ENCODE measurements at places on chromosomes 12 and 14.

GRCh38 chr14:70972107-70972976 is 65.1 kb downstream of the PCNX1 start:
- DNase-seq: peak; percentile 82

DNA sequence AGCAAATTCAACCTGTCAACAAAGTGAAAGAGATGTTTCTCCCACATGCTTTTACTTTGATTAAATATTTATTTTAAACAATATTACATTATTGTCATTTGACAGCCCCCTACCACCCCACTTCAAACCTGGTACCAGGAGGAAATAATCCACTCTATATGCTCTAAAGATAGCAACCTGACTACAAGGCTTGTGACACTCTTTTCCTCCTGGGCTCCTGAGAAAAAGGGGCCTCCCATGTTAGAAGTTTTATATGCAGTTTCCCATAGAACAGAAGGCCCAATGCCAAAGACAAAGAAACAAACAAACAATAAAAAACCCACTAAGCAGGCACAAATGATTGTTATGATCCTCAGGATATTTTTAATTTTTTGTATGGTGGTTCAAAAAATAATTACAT is 73.6 kb downstream of the RPS29 start:
- DNase-seq: no peak

GRCh38 chr14:67332468-67332867 is 27.1 kb downstream of the ATP6V1D start:
- DNase-seq: peak; percentile 43

GRCh38 chr12:92502417-92503028 is 200.3 kb upstream of the PLEKHG7 start:
- no peak for DNase-seq

DNA sequence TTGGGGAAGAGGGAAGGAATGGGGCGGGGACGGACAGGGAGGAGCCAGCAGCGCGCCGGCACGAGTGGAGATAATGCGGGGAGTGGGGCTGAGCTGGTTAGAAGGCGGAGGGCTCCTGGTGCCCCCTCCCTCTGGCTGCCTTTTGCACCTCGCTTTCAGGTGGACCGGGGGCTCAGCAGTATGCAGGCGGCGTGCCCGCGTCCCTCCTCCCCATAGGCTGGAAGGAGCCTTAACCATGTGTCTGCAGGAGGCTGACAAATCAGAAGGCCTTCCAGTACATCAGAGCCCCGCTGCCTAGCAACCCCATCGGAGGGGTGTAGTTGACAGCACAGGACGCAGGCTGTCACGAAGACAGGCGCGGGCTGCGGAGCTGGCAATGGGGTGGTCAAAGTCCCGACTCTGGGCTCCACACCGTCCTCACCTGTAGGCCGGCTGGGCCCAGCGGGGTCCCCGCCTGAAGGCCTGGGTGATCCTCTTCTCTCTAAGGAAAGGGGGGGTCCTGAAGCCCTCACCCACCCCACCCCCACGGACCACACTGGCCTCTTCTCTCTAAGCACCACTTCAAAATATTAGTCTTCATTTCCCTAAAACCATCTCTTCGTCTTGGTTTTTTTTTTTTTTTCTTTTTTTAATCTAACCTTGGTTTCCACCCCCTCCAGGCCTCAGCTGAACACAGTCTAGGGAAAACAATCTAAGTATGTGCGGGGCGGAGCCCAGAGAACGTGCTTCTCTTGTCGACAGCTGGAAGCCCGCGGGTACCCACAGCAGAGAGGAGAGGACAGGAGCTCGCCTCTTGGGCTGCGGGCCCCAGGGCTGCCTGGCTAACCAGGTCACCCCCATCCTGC is 44.5 kb downstream of the KDM2B start:
- DNase-seq: peak; percentile 45

GRCh38 chr14:104221636-104222369 is 83.4 kb downstream of the KIF26A start:
- DNase-seq: no peak

GRCh38 chr14:77230914-77231313 is 40.1 kb downstream of the NGB start:
- DNase-seq: no peak

DNA sequence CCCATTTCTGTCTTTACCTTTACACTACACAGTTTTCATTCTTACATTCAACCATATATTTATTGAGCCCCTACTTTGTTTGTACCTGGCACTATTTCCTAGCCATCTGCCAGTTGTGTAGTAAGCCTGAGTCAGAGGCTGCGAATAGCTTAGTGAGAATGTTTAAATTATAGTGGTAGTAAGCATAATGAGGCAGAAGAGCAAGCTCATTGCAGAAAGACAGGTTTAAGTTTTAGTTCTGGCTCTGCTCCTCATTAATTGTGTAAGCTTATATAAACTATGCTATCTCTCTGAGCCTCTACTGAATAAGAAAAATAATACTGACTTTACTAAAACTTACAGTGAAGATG is 123.5 kb downstream of the NAV3 start:
- DNase-seq: no peak

- no peak for DNase-seq
Measured at GRCh38 chr12:55624056-55624455, 12.6 kb upstream of the OR10P1 start.

GRCh38 chr12:32076941-32077340 is 29.7 kb upstream of the BICD1 start:
- no peak for DNase-seq

DNA sequence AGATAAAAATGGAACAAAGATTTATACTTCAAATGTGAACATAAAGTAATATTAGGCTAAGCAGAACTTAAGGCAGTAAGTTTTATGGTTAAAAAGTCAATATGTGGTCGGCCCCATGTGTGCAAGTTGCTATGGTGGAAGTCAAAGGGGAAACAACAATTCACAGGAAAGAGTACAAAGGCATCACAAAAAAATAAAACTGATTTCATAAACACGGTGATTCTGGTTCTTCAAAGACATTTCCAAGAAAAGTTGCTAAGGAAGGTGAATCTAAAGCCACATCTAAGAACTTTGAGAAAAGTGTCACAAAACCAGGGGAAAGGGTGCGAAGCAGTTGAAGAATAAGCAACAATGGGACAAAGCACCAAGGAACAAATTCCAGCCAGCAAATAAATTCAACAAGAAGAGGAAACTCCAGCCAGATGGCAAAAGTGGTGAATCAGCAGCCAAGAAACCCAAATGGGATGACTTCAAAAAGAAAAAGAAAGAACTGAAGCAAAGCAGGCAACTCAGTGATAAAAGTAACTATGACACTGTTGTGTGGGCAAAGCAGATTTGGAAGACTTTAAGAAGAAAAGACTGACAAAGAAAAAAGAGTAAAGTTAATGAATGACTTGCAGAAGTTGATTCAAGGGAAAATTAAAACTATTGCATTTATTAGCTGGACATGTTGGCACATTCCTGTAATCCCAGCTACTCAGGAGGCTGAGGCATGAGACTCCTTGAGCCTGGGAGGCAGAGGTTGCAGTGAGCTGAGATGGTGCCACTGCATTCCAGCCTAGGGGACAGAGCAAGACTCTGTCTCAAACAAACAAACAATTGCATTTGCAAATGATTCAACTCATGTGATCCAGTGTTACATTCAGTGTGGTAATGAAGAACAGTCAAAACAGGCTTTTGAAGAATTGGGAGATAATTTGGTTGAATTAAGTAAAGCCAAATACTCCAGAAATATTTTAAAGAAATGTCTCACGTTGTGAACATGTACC is 19.5 kb downstream of the PTGDR start:
- no peak for DNase-seq

- no peak for DNase-seq
Measured at GRCh38 chr12:9888665-9889273, 7.5 kb downstream of the KLRF2 start.

- DNase-seq: peak; percentile 8
Measured at GRCh38 chr12:133203344-133204263, 22.3 kb downstream of the ZNF268 start.

DNA sequence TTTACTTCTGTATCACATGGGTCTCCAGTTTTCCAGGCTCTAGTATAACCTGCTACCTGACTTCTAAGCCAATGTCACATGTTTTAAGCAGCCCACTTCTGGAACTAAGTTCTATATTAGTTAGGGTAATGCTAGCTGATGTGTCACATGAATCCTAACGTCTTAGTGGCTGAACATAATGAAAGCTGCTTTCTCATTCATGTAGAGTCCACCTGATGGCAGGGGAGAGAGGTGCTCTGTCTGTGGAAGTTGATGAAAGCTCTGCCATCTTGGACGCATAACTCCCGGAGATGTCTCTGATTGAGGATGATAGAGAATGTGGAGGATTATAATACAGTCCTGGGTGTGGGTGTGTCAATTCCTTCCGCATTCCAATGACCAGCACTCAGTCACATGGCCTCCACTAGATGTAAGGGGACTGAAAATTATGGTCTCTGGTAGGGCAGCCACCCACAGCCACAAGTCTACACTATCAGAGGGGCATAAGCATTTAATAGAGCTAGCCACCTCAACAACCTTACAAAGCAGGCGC is 234.4 kb upstream of the CRY1 start:
- DNase-seq: no peak

GRCh38 chr12:52042706-52043385 is 8.4 kb upstream of the NR4A1 start:
- no peak for DNase-seq

DNA sequence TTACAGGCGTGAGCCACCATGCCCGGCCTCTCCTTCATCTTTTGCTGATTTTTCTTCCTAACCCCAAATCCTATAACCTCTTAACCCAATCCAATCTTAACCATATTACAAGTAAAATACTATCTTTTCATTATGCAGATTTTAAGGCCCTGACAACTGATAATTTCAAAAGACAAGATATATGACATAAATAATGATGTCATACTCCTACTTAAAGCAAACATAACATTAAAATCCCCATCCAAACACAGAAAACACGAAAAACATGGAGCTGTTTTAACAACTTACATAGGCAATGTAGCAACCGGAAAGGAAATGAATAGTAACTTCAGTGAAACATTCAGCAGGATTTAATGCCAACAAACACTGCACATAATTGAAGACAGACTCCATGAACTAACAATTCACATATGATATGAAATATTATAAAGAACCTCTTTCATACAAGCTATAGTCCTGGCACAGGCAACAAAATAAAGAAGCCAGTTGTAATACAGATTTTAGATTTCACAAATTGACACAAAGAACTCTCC is 21.5 kb downstream of the USP44 start:
- no peak for DNase-seq

GRCh38 chr12:7155471-7156034 is 25.4 kb downstream of the CLSTN3 start:
- DNase-seq: no peak

DNA sequence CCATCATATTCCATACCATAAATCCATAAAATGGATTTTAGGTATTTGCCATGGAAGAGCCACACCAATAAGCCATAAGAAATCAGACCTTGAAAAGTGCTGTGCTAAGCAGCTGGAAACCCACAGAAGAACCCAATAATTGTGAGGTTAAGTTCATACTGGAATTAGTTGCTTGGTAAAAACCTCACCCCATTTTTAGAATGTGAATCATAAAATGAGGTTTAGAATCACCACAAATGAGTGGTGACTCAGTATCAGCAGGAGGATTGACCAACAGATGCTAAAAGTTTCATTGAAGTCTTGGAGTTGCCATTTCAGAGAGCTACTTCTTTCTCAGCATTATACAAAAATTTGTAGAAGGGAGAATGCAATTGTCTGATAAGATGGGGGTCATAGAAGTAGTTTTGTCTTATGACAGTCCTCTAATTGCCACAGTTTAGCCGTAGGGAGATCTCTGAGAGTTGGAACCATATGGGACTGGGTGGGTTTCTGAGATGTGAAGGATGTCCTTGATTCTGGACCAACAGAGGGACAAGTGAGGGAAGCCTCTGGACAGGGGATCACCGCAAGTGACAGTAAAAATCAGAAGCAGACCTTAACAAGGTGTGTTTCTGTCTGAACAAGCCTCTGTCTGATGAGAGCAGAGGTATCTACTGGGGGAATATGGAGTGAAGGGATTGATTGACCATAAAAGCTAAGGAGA is 1.4 kb upstream of the STON2 start:
- DNase-seq: peak; percentile 90

DNA sequence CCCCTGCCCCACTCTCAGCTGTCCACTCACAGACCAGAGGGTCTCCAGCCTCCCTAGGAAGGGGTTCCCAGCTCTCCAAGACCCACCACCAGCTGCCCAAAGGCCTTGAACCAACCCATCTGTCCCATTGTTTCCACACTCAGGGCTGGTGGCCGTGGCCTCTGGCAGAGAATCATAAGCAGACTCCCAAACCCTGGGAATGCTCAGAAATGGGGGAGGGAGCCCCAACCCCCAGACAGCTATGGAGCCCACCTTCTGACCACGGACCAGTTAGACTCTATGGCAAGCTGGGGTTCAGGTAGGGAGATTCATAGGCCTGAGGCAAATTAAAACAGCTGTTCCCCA is 280.0 kb downstream of the DPF3 start:
- DNase-seq: no peak

- DNase-seq: peak; percentile 80
Measured at GRCh38 chr12:59708064-59708463, 112.2 kb downstream of the SLC16A7 start.

DNA sequence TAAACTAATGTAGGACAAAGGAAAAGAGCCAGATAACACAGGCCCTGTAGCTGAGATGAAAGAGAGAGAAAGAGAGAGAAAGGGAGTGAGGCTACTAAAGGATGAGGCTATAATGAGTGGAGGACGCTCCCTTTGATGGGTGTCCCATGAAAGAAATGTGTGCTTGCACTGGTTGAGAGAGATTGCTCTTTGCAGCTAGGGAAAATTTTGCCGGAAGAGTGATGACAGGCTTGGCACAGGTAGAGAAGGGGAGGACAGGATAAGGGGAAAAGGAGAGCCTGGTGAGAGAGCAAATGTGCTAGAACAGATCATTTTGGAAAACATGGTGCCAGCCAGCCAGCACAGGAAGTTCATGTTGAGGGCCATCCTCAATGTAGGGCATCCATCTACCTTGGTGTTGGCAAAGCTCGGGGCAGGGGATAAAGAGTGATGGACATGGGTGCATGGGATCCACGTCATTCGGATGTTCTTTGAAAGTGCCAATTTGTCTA is 248.6 kb downstream of the BTG1 start:
- no peak for DNase-seq

GRCh38 chr12:131067981-131068851 is 114.5 kb downstream of the ADGRD1 start:
- no peak for DNase-seq

DNA sequence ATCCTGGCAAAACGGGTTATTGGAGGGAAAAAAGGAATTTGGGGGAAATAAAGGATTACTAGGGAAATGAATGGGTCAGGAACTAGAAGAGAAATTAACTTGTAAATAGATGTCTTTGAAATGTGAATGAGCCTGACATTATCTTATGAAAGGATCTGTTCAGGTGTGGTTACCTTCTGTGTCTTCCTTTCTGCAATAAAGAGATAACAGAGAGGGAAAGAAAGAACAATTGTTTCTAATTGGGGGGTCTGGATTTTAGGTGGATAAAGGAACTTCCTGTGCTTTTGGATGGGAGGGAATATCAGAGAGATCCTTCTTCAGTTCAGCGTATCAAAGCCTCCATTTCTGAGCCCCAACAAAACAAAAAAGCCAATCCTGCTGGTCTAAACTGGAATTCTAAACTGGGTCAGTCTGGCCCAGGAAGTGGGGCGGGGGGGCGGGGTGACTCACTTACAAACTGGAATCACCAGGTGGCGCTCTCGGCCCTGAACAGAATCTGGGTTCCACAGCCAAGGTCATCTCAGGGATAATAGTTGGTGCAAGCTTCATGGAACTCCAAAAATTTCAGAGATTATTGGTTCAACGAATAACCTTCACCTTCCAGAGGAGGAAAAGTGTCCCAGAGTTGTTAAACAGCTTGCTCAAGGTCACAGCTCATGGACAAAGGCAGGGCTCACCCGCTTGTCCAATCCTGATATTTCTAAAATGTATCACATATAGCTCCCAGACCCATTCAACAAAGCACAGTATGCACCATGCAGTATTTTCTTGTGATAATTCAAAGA is 15.2 kb upstream of the PEBP1 start:
- peak; percentile 64 for DNase-seq
